ENCODE measurements at places on chromosomes 4 and X.

- no peak for DNase-seq
These were observed 410.9 kb upstream of the CT83 start for GRCh38 chrX:116873671-116874070.

DNA sequence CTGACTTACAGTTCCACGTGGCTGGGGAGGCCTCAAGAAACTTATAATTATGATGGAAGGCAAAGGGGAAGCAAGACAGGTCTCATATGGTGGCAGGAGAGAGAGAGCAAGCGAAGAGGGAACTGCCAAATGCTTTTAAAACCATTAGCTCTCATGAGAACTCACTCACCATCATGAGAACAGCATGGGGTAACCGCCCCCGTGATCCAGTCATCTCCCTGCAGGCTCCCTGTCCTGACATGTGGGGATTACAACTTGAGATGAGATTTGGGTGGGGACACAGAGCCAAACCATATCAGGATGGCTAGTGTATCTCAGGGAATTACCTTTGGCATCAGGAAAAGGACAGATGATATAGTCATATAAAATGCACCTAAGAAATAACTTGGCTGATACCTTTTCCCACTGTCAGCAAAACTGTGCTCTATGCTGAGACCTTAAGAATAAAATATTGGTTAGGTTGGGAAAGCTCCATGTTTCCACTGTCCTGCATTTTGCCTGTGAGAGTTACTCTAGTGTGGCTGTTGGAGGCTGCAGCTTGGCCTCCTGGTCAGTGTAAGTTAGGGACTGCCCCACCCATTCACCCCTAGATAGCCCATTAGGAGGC, 110.3 kb downstream of the UCHL1 start:
- DNase-seq: no peak

GRCh38 chr4:36321176-36321575, 39.8 kb downstream of the DTHD1 start:
- no peak for DNase-seq

GRCh38 chr4:173002830-173003561, 165.6 kb upstream of the GALNT7 start:
- no peak for DNase-seq

GRCh38 chr4:38603652-38604051, 60.3 kb upstream of the KLF3 start:
- no peak for DNase-seq

GRCh38 chr4:188975271-188975670, 836.0 kb downstream of the TRIML1 start:
- DNase-seq: no peak

GRCh38 chr4:85514117-85514516, 39.2 kb downstream of the ARHGAP24 start:
- DNase-seq: no peak

GRCh38 chr4:80006935-80007744, 65.9 kb downstream of the ANTXR2 start:
- no peak for DNase-seq

- no peak for DNase-seq
These were observed 344 bp downstream of the TMPRSS11D start for GRCh38 chr4:67883458-67883857.

- DNase-seq: peak; percentile 1
These were observed 831.0 kb downstream of the C4orf33 start for GRCh38 chr4:129926936-129927335.

DNA sequence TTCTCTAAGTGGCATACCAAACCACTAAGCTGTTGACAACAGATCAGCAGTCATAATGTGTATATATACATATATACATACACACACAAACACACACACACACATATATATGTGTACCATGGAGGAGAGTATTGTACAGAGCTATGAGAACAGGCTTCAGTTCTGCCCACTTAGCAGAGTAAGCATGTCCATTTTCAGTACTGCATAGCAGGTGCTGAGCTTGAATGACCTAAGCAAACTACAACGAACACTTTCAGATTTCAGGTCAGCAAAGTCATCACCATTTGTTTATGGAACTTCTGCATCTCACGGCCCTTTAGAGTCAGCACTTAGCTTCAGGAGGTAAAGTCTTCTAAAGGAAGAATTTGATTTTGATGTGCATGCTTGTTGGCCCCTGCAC, 735.8 kb upstream of the ATOH1 start:
- DNase-seq: no peak

GRCh38 chr4:129561280-129561679, 465.3 kb downstream of the C4orf33 start:
- no peak for DNase-seq

- DNase-seq: no peak
These were observed 351.7 kb upstream of the NOCT start for GRCh38 chr4:138663883-138664282.

Data from NCI-H1694 (cell line).